ENCODE measurements at places on chromosomes 7 and 10. TPM values are rescaled to one million over a fixed set of nuclear protein-coding genes. Genes with fewer than 3 reads are reported as not detected.

DNA sequence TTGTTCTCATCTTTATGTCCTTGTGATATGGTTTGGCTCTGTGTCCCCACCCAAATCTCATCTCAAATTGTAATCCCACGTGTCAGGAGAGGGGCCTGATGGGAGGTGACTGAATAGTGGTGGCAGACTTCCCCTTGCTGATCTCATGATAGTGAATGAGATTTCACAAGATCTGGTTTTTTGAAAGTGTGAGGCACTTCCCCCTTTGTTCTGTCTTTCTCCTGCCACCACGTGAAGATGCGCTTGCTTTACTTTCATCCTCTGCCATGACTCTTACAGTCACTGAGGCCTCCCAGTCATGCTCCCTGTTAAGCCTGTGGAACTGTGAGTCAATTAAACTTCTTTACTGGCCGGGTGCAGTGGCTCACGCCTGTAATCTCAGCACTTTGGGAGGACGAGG lies 161.0 kb downstream of the HERPUD2 start:
- DNase-seq: no peak

GRCh38 chr7:156523447-156524048 lies 117.0 kb upstream of the RNF32 start:
- no peak for DNase-seq

DNA sequence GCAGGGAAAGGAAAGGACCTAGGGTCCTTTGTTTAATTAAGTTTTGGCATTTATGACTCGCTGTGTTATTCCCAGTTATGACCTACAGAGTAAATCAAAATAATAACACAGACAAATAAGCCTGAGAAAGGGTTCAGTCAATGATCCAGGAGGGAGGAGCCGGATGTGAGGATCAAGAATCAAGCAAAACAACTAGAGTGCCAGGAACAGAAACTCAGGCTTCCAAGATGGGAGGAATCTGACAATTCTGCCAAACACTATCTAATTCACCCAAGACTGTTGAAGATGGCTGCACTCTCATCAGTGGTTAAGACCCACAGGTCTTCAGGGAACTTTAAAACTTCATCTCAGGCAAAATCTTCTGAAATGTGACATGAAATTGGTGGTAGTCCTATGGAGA lies 50.3 kb upstream of the PIP4K2A start:
- DNase-seq: no peak

DNA sequence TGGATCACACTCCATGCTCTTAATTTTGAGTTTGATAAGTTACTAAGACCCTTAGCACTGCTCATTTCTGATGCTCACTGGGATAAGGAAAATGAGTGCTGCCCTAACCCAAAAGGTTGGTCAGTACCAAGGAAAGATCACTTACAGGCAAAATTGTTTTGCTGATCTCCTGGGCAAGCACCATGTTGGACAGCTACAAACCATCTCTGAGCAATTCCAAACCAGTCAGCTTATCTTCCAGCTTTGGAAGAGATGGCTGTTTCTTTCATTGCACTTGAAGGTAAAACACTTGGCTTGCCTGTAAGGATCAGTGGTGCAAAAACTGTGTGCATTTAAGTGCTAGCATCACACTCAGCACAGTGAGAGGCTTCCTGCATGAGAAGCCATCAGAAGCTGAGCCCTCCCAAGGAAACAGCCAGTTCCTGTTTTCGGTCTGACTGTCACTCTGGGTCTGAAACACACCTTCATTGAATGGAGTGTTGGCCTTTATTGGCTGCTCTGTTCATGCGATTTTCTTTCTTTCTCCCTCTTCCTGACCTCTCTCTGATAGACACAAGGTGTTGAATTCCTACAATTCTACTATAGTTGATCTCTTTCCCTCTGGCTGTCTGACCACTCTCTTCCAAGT lies 126.4 kb upstream of the GHITM start:
- no peak for DNase-seq

- no peak for DNase-seq
These were observed 109.8 kb upstream of the PALS2 start for GRCh38 chr7:24463474-24463873.

- DNase-seq: no peak
These were observed 58.2 kb upstream of the SLC25A13 start for GRCh38 chr7:96380111-96380512.

GRCh38 chr7:129707910-129708499 lies 96.5 kb downstream of the NRF1 start:
- no peak for DNase-seq

DNA sequence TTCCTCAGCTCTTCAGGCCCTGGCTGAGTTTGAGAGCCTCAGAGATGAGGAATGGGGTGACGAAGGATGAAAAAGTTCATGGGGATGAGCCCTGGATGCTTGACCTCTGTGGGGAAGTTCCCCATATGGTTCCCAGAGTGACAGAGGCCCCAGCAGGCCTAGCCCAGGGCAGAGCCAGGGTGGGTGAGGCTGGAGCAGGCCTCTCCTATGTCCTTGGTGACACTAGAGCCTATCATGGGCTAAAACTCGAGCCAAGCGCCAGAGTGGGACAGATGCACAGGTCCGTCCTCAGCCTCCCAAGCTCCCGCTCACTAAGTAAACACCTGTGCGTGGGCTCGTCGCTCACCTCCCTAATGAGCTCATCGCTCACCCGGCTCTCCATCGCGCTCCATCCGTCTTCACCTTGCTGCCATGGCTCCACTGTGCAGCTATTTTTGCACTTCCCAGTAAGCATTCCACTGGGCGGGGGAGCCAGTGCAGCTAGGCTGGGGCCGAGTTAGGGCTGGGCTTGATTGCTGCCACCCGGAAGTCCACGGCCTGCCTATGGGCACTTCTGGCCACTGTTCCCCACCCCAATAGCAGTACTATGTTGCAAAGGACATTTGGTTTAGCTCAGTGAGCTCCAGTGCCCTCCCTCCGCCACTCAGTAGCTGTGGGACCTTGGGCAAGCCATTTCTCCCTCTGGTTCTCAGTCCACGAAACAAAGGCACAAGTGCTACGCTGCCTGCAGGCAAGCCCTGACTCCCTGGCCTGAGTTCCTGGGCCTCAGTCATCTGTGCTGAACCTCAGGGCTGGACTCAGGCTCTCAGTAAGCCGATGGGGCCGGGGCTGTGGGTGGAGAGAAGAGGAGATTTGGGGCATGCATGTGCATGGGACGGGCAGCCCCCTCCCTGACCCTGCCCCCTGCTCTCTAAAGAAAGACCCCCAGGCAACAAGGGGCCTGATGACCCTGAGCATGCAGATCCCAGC lies 117.3 kb upstream of the PCBD1 start:
- no peak for DNase-seq

DNA sequence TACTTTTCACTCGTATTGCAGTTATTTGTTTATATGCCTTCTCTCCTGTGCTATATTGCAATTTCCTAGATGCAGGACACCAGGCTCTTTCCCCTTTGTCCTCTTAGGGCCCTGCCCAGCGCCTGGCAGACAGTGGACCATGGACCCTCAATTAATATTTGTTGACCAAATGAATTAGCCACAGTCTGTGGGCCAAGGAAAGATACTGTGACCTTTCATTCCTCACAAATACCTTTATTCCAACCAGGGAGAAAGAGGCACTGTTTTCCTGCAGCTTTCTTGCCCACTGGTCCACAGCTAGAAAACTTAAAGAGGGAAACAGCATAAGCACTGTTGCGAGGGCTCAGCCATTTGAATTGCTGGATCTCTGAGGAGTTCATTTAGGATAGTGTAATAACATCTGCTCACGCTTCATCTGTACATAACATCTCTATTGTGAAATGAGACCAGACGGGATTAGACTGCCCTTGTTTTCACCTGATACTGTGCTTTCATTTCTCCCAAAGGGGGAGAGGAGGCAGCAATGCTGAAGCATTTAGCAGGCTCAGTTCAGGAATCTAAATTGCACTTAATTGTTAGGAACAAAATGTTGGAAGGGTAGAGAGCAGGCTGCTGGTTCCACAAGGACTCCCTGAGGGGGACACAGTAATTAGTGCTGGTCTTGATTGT lies 46.7 kb downstream of the TNS3 start:
- DNase-seq: no peak

DNA sequence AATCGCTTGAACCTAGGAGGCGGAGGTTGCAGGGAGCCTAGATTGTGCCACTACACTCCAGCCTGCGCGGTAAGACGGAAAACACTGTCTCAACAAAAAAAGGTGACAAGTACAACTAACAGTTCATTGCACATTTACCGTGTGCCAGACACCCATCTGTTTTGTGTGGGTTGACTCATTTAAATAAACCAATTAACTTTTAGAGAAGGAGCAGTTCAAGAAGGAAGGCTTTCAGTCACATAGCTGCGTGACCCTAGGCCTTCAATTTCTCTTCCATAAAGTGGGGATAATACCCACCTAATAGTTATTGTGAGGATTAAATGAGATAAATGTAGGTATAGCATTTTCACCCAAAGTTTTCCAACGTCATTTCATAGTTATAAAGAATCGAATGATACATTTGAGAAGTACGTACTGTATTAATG lies 52.3 kb upstream of the KDM7A start:
- DNase-seq: no peak

The SLC18A3 gene
- total RNA-seq: not detected

The PON3 gene
- total RNA-seq: 0.77 TPM

The CFAP43 gene
- total RNA-seq: 0.22 TPM

The SUN3 gene
- not detected for total RNA-seq

The ZCWPW1 gene
- 0.75 TPM for total RNA-seq

The RBM20 gene
- 2.3 TPM for total RNA-seq

The PODXL gene
- 2.3 TPM for total RNA-seq

The CDNF gene
- total RNA-seq: 0.69 TPM

The CYP2C18 gene
- not detected for total RNA-seq

Data from NCI-H460 (cell line).